ENCODE measurements at places on chromosomes 1 and 21.
A peak's percentile ranks its signal among the peaks of the same experiment; 100 is the strongest.

- no peak for DNase-seq
These were observed 48.6 kb upstream of the TMEM125 start for GRCh38 chr1:43220905-43221778.

DNA sequence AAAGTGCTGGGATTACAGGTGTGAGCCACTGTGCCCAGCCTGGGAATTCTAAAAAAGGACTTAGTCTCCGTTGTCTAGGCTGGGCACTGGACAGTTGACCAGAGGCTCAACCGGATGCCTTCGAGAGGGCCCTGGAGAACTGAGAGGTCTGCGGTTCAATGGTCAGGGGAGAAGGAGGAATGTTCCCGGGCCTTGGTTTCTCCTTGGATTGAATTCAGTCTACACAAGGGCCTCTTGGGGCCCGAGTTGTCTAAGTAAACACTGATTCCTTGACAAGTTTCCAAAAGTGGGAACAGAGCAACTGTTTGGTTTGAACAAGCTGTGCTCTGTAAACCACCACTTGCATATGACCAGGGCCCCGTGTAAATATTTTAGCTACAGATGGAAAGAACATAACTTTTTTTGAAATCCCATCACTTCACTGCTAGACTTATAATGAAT lies 29.1 kb upstream of the CAPZB start:
- no peak for DNase-seq

- no peak for DNase-seq
These were observed 33.1 kb downstream of the MTOR start for GRCh38 chr1:11229203-11229602.

DNA sequence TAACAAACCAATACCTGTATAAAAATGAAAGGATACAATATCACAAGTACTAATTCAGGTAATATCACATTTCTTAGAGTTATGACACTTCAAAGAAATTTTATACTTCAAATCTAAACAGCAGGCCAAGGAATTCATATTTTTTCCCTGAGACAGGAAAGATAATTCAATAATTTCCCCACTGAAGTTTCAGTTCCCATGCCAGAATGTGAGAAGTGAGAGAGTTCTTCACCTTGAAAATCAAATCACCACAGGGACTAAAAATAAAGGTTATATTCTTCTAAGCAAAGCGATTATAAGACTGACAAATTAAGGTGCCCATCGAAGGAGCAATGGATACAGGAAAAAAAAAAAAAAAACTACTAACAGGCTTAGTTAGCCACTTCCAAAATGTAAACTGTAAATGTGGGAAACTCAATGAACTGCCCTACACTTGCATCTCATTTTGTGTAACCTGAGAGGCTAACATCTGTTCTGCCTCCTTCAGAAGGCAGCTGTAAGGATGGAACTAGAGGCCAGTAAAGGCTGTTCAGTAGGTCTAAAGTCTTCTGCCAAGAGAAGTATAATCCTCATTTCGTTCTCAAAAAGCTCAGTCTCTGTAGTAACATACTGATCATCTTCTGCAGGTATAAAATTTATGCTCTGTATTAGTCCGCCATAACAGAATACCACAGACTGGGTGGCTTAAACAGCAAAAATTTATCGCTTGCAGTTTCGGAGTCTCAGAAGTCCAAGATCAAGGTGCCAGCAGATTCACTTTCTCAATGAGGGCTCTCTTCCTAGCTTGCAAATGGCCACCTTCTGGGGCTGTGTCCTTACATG lies 127.8 kb downstream of the RERE start:
- DNase-seq, result no peak

- no peak for DNase-seq
These were observed 817.7 kb upstream of the B3GALT2 start for GRCh38 chr1:194004146-194004545.

- DNase-seq, result peak; percentile 45
These were observed 19.2 kb upstream of the PEF1 start for GRCh38 chr1:31663622-31664452.

- DNase-seq, result no peak
These were observed 34.5 kb downstream of the POFUT2 start for GRCh38 chr21:45253180-45253579.

GRCh38 chr1:18920931-18921330 lies 18.6 kb upstream of the ALDH4A1 start:
- no peak for DNase-seq

- DNase-seq, result no peak
These were observed 274.6 kb downstream of the LRRC7 start for GRCh38 chr1:69842326-69842725.

DNA sequence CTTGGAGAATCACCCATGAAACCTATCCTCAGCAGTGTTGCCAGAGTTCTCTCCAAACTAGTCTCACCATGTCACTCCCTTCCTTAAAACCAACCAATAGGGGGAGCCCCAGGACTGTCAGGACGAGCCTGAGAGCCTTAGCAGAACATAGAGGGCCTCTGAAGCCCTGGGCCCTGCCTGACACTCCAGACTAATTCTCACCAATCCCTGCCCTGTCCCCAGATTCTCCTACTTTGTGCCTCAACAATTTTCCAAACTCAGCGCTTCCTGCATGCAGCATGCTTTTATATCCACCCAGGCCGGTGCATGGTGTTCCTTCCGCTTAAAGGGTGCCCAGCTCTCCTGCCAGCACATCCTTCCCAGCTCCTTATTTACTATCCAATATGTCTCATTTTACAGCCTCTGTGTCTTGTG lies 42.7 kb downstream of the HSD3B1 start:
- peak; percentile 78 for DNase-seq

DNA sequence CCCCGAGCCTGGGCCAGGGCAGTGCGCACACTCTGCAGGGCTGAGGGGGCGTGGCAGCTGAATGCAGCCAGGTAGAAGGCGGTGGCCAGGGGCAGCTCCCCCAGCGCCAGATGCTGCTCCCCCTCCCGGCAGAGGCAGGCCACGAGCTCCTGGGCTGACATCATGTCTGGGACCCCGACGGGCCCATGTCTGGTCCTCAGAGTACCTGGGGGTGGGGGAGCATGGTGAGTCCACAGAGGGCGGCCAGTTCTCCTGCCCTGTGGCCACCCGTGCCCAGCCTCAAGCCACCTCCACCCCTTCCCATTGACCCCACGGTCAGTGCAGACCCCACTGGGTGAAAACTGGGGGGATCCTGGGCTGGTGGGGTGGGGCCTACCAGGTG lies 838 bp downstream of the TTC34 start:
- DNase-seq, result no peak

GRCh38 chr1:60596791-60597750 lies 485.3 kb upstream of the NFIA start:
- DNase-seq, result no peak

DNA sequence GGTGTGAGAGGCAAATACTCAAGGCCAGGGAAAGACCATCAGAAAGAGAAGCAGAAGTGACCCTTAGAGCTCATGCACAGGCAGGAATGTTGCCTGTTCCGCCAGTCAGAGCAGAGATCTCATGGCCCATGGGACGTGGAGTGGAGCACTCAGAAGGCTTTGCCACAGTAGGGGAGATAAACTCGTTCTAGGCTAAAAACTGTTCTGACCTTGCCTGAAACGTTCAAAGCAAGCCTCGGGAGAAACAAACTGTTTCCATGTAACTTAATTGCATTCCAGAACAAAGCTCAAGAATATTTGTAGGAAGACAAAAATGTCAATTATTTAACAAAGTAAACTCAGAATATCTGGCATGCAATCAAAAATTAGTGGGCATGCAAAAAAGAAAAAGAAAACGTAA lies 20.7 kb upstream of the SLC19A1 start:
- DNase-seq, result no peak

DNA sequence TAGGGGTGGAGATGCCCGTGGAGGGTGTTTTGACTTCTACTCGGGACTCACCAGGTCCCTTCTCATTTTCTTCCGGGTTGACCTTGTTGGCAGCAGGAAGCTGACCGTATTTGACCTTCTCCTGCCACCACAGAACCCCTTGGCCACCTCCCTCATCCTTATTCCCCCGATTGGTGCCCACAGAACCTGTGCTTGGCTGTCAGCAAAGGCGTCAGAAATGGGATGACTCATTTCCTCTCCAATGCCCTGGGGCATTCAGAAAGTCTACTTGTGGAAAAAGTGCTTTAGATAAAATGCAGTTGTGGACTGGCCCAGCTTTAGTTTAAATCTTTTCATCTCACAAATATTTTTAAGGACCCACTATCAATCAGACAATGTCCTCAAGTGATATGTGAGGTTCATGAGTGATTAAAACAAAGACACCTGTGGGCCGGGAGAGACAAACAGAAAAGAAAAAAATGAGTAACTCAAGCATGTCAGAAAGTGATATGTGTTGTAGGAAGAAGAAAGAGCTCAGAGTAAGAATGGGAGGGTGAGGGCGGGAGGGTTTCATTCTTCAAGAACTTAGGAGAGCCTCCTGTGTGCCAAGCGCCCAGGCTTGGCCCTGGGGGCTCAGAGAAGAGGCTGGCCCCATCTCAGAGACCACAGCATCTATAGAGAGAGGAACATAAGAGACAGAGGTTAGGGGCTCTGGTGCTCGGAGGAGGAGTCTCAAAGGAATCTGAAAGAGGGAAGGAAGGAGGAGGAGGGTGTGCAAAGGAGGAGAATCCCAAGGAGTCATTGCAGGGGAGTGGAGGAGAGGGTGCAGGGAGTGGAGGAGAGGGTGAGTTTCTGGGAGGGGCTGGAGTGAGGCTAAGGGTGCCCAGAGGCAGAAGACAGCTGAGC lies 221.6 kb upstream of the VAMP3 start:
- no peak for DNase-seq

DNA sequence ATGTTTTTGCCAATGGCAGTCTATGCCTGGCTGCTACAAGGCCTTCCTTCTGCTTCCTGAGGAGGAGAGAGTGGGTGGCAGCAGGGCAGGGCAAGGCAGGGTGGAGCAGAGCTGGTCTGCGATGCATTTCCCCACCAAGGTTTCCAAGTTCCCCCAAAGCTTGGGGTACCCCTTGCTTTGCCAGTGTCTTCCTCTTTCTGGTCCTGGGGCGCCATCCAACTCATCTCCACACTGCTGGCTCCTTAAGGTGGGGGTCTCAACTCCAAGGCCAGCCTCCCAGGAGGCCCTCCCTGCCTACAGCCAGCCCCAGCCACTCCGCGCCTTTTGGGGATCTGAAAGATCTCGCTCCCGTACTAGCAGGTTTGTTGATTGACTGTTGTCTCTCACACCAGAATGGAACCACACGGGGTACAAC lies 3.9 kb upstream of the SKI start:
- no peak for DNase-seq

GRCh38 chr21:25908495-25908894 lies 173.7 kb downstream of the GABPA start:
- DNase-seq, result no peak

GRCh38 chr1:222250376-222250775 lies 297.5 kb downstream of the HHIPL2 start:
- no peak for DNase-seq

DNA sequence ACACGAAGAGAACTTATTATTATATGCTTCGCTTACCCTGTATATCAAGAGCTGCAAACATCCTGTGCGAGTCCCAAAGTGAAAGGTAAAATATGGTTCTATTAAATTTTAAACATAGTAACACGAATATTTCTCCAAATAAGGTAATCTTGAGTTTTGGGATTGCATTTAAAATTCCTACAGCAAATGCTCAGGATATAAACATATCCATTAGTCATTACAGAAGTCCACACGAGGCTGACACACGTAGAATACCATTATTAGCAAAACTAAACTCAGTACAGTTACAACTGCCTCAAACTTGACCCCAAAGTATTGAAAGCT lies 282 bp upstream of the LYPLAL1 start:
- DNase-seq, result no peak

GRCh38 chr1:58907398-58907797 lies 123.6 kb upstream of the JUN start:
- no peak for DNase-seq

- DNase-seq, result no peak
These were observed 14.3 kb downstream of the XCL2 start for GRCh38 chr1:168529518-168529917.

DNA sequence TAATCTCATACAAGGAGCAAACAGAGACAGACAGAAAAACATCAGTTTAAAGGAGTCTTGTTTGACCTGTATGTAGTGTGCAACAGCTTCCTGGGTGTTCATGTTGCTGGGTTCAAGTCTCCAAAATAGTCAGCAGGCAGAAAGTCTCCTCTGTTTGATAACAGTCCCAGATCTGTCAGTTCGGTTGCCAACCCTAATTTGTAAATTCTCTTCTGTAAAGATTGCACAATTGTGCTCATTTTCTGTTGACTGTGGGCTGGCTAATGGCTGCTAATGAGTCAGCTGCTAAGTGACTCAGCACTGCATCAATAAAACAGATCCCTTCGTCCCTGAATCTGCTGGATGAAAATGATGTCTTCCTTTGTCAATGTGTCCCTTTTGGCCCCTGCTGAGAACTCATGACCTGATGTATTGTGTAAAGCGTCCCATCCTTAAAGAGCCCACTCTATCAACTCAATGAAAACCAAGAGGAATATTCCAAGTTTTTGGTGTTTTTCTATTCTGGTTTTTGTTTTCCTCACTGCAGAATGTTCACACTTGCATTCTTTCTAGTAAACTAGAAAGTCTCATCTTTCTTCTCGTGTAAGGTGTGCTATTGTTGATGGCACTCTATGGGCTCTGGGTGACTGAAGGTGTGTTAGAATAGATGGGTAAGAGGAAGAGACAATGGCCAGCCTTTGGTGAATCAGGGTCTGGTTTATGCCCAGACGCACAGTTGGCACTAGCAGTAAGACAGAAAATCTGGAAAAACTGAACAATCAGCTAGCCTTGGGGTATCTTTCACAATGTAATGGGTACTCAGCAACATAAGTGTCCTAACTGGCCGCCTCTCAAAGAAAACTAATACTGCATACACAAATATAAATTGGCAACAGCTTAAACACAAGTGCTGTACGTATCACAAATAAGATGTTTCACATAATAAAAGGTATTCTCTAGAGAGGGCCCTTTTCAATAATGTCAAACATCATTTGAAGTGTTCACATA lies 75.1 kb upstream of the SIPA1L2 start:
- peak; percentile 80 for DNase-seq

DNA sequence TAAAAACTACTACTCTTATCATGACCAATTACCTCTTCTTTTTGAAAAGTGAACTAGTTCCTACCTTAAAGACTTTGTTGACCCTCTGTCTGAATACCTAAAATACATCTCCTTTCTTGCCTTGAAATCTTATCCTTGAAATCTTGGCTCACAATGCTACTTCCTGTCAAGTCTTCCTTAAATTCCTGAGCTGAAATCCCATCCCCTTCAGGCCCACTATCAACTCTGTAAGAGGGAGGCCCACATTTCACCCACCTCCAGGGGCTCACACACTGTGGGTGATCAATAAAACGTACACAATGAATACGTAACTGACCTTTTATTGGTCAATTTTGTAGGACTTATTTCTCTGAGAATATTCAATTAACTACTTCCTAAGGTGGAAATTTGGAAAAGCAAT lies 88.0 kb downstream of the APP start:
- DNase-seq, result no peak
